ENCODE measurements at places on chromosomes 2 and 18.

GRCh38 chr2:236085211-236085610 lies 83.0 kb downstream of the GBX2 start:
- no peak for DNase-seq

GRCh38 chr2:54618646-54619565 lies 104.6 kb upstream of the EML6 start:
- no peak for DNase-seq

GRCh38 chr2:44533508-44533907 lies 171.8 kb downstream of the CAMKMT start:
- DNase-seq, result no peak

DNA sequence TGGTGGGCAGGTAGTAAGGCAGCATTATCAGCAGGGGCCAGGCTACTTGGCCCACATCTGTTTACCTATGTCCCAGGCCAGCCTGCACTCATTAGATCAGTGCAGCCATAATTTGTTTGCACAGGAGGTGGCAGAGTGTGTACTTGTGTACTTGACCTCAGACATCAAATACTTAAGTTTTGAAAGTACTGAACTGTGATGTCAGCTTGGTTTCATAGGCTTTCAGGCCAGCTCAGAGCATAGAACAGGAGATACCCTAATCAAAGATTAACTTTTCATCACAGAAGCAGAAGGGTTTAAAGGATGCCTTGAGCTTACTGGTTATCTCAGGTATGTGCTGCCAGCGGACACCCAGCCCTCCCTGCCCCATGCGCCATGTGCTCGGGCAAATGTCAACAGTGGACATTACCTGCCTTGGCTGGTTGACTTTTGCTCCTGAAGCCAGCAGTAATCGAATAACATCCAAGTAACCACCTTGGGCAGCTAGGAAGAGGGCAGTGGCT lies 33.2 kb downstream of the ANKRD29 start:
- DNase-seq, result no peak

- no peak for DNase-seq
Measured at GRCh38 chr18:62183578-62184195, 3.2 kb downstream of the PIGN start.

GRCh38 chr2:189580658-189581353 lies at the start of gene SLC40A1:
Gene SLC40A1 (minus strand): TSS chr2:189580786. CDS start chr2:189580460, 326 bp downstream.
- no peak for DNase-seq

- no peak for DNase-seq
Measured at GRCh38 chr2:132609101-132609890, 60.7 kb downstream of the LYPD1 start.

DNA sequence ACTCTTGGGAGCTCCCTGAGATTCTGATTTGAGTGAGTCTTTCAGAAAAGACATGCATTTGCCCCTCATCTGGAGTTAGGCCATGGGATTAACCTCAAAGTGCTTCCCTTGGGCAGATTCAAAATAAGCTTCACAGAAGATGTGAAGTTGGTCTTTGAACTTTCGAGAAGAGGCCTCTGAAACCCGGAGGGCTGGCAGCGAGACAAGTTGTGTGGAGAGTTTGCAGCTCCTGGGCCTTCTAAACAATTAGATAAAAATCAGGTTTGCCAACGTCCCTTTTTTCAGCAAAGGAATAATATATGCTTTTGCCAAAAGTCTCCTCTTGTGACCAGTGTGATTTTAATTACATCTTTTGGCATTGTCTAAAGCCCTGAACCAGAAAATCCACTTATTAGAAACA lies 489.7 kb downstream of the SOX11 start:
- DNase-seq, result no peak

DNA sequence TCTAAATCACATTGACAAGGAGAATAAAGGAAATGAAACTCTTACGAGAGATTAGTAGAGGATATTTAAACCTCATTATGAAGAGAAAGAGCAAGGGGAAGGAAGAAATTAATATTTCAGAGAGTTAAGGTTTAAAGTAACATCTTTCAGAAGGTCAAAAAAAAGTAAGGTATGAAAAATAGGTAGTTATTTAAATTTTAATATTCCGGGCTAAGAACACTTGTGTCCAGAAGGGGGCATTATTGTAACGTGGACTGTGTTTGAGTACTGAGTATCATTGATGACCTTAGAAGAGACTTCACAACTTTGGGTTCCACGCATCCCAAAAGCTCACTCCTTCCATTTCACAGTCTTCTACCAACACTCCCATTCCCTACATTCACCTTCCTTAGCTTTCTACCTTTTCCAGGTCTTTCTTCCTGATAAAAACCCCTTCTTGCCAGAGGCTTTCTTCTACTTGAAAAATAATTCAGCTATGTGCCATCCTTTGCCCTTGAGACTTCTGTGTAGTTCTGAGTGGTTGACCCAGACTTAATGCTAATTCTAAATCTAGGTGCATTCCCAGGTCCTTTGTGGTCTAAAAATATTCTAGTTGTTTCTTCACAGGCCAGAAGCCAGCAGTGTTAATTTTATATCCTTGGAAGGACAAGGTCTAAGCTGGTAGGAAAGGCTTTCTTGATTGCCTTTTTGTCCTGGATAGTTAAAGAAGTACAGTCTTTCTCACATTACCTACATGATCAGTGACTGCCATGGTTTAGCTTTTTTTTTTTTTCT lies 16.5 kb downstream of the DYNC1I2 start:
- DNase-seq, result no peak

DNA sequence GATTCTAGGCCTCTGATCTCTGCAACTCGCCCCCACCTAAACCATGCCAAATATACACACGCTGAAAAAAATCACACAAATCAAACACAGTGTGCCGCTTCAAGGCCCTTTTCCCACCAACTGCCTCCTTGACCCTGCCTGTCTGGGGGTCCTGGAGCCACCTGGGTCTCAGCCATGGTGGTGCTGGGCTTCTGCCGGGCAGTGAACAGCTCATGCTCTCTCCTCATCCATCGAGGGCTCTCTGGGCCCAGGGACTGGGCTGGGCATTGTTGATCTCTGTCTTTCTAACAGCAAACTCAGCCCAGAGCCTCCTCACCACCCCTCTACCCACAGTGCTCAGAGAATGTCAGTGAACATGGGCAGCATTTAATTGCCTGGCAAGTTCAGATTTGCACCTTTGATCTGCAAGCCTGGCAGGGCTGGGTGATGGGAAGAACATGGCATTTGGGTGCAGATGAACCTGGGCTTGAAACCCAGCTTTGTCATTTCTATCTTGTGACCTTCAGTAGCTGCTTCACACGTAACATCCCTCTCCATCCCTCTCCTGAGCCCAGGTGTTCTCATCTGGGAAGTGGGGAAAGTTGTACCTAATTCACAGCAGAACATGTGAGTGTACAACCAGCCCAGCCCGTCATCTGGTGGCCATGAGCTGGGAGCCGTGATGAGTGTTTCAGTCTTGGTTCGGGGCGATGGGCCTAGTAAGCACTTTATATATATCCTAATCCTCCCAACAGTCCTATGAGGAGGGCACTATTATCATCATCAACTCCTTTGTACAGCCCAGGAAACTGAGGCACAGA lies 46.1 kb downstream of the SDC1 start:
- DNase-seq, result no peak

GRCh38 chr2:79833235-79833878 lies 320.5 kb downstream of the CTNNA2 start:
- no peak for DNase-seq

DNA sequence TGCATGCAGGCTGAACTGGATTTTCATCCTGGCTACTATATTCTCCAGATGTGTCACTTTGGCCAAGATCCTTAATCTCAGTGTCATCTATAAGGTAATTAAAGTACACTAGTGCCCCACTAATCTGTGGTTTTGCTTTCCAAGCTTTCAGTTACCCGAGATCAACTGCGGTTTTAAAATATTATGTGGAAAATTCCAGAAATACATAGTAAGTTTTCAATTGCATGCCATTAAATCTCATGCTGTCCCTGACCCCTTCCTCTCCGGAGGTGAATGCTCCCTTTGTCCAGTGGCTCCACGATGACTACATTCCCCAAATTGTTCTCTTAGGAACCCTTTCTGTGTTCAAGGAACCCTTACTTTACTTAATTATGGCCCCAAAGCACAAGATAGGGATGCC lies 5.3 kb upstream of the TYMS start:
- no peak for DNase-seq

DNA sequence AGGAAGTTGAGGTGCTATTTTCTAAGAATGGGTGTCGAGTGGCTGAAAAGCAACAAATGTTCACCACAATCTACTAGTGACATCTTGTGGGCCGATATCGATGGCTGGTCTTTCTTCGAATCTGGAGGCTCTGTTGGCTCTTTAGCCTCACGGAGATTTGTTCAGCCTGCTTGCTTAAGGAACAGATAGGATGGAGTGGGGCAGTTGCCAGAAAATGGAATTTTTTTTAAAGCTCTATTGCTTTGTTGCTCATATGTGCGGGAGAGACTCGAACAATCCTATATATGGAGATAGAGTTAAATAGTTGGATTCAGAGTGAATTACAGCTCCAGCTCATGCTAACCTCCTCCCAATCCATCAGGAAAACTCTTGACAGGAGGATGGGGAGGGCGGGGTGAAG lies 70.9 kb upstream of the LYPD6B start:
- DNase-seq, result no peak

GRCh38 chr18:67456711-67457110 lies 59.8 kb downstream of the DSEL start:
- no peak for DNase-seq
